ENCODE measurements at places on chromosomes 11 and 22.
A peak's percentile ranks its signal among the peaks of the same experiment; 100 is the strongest.

- DNase-seq, result no peak
These were observed 89.1 kb downstream of the RPS6KA4 start for GRCh38 chr11:64447831-64448598.

GRCh38 chr11:111308140-111308539 is 9.8 kb downstream of the POU2AF3 start:
- DNase-seq, result no peak

DNA sequence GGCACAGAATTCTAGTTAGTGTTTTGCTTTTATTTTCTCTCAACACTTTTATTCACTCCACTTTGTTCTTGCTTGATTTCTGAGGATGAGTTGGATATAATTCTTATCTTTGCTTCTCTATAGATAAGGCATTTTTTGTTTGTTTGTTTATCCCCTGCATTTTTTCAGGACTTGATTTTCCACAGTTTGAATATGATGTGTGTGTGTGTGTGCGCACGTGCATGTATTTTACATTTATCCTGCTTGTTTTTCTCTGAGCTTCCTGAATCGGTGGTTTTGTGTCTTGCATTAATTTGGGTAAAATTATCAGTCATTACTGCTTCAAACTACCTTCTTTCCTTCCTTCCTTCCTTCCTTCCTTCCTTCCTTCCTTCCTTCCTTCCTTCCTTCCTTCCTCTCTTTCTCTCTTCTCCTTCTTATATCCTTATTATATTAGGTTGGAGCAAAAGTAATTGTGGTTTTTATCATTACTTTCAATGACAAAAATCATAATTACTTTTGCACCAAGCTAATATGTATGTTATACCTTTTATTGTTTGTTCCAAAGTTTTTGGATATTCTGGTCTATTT is 679.9 kb upstream of the RAG2 start:
- DNase-seq, result no peak

- DNase-seq, result no peak
These were observed 4.8 kb upstream of the FBXO7 start for GRCh38 chr22:32469799-32470212.

- no peak for DNase-seq
These were observed 160.5 kb upstream of the GRK3 start for GRCh38 chr22:25403811-25404471.

- DNase-seq, result no peak
These were observed 1.0 kb downstream of the POLA2 start for GRCh38 chr11:65262776-65263175.

DNA sequence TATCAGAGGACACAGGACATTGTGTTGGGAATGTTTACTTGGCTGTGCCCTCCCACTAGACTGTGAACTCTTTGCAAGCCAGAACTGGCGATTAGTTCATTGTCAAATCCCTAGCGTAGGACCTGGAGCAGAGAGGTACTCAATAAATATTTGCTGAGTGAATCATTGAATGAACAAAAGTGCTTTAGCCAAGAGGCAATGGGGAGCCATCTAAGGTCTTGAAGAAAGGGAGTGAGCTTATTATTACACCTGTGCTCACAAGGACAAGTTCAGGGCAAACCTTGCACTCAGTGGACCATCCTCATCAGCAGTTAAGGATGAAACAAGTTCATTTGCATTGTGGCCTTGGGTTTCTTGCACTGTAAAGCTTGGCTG is 1.1 kb upstream of the RASSF10 start:
- DNase-seq, result no peak

- DNase-seq, result no peak
These were observed 48.8 kb downstream of the PIWIL3 start for GRCh38 chr22:24725736-24726135.

GRCh38 chr11:77497368-77497767 is 23.5 kb upstream of the PAK1 start:
- no peak for DNase-seq

DNA sequence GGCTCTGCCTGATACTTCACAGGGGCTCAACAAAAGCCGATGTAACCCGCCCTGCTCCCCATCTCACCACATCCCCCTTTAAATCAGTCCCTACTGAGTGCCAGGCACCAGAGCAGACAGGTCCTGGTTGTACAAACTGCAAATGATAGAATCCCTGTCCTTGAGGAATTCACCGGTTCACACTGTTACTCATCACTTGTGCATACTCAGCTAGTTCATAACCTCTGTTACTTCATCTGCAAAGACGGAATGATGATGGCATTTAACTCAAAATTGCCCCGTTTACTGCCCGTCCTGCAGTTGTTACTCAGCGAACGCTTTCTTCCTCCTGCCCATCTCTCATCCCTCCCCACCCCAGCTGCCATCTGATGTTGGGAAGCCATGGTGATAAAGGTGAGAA is 384.7 kb downstream of the OPCML start:
- no peak for DNase-seq

GRCh38 chr11:26860091-26860780 is 133.7 kb upstream of the FIBIN start:
- no peak for DNase-seq

DNA sequence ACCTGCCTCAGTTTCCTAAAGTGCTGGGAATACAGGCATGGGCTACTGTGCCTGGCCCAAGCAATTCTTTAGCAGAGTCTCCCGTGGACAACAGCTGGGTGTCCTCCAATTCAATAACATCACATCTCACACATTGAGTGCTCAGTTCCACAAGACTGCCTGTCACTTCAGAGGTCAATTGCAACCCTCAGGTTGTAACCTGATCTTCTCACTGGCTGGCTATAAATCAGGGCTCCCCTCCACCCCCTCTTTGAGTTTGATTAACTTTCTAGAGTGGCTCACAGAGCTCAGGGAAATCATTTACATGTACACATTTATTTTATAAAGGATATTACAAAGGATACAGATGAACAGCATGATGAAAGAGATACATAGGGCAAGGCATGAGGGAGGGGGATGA is 68.1 kb downstream of the MCHR1 start:
- no peak for DNase-seq

- no peak for DNase-seq
These were observed 6.3 kb downstream of the DAGLA start for GRCh38 chr11:61686469-61686868.

DNA sequence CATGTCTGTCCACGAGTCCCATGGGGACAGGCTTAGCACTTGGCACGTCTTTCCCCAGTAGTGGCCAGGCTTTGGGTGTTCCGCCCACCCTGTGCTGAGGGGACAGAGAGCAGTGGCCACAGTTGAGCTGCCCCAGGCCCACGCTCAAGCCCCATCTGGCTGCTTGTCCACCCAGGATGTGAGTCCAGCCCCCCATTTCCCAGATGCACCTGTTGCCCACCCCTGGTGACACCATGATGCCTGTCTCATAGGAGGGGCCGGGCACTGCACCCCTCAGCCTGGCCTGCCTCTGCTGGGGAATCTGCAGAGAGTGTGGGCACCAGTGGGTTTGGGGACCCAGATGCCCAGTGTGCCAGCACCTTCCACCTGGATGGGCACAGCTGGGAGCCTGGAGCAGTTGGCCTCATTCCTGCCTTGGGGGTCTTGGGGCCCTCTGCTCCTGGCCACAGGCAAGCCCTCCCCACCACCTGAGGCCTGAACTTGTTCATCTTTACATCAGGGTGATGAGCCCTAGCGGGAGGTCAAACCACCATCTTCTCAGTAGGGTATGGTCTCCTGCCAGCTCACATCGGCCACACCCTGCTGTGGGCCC is 5.7 kb downstream of the SIGIRR start:
- DNase-seq, result no peak

DNA sequence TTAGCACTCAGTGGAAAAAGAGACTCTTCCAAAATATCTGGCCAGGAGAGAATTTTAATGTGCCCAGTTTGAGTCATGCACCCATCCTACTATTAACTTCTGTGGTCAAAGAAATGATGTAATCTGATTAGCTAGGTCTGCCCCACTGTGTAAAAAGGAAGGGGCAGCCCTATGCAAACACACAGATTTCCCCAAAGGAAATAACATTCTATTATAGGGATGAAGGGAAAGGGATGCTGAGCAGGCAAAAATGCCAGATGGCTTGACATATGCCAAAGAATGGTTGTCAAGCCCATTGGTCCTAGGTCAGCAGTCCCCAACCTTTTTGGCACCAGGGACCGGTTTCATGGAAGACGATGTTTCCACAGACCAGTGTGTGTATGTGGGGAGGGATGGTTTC is 43.3 kb upstream of the PAK1 start:
- no peak for DNase-seq

GRCh38 chr22:41516462-41516861 is 27.8 kb downstream of the POLR3H start:
- DNase-seq, result no peak

GRCh38 chr22:50676661-50677492 is 4.3 kb downstream of the SHANK3 start:
- DNase-seq, result no peak

- DNase-seq, result no peak
These were observed 16.5 kb downstream of the PARVG start for GRCh38 chr22:44197271-44197670.

DNA sequence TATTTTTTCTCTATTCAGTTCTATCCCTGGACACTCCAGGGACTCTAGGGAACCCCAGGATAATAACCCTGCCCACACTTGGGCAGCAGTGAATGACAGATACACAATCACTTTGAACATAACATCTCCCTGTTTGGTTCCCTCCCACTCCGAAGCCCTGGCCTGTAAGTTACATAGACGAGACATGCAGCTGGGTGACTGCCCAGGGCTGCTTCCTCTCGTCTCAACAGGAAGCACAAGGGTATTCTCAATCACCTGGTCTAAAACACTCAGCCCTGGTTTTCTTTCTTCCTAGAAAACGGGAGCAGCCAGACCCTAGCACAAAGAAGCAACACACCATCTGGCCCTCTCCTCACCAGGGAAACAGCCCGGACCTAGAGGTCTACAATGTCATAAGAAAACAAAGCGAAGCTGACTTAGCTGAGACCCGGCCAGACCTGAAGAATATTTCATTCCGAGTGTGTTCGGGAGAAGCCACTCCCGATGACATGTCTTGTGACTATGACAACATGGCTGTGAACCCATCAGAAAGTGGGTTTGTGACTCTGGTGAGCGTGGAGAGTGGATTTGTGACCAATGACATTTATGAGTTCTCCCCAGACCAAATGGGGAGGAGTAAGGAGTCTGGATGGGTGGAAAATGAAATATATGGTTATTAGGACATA is 19.4 kb downstream of the LAYN start:
- no peak for DNase-seq

- DNase-seq, result peak; percentile 33
These were observed 71.5 kb upstream of the VSTM5 start for GRCh38 chr11:93921695-93922468.

DNA sequence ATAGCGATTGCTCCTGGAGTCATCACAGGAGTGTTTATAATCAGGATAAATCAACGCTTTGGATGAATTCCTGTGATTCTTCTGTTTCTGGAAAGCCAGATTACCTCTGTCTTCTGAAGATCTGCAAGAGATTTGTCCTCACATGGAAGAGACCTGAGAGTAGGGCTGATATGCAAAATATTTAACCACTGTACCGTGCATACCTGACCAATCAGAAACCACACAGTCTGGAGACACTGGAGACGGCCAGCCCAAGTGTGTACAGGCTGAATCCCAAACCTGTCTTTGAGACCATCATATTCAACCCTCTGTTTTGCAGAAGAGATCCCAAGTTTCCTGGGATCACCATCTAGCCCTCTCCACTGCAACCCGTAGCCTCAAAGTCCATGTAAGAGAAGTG is 50.4 kb upstream of the WT1 start:
- no peak for DNase-seq

GRCh38 chr11:123145661-123146060 is 49.4 kb downstream of the CLMP start:
- no peak for DNase-seq

GRCh38 chr11:112421879-112422278 is 161.2 kb upstream of the PLET1 start:
- no peak for DNase-seq

DNA sequence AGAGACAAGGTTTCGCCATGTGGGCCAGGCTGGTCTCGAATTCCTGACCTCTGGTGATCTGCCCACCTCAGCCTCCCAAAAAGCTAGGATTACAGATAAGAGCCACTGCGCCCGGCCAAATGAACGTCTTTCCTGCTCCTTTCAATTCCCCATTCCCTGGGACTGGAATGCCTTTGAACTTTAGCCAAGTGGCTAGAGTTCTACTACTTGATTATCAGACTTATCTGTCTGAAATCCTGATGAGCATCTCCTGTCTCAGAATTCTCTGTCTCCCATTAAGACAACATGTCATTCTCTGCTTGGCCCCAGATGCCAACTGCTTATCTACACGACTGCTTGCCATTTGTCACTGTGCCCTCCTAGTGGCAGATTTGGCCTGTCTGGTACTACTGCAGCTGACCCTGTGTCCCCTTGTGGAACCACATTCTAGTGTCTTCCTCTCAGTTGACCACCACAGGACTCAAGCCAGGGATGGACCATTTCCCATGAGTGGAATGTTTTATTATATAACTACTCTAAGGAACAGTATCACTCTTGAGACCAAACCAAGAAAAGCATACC is 33.1 kb upstream of the IPO7 start:
- DNase-seq, result no peak

- DNase-seq, result no peak
These were observed 12.7 kb downstream of the CSNK1E start for GRCh38 chr22:38304526-38304925.

DNA sequence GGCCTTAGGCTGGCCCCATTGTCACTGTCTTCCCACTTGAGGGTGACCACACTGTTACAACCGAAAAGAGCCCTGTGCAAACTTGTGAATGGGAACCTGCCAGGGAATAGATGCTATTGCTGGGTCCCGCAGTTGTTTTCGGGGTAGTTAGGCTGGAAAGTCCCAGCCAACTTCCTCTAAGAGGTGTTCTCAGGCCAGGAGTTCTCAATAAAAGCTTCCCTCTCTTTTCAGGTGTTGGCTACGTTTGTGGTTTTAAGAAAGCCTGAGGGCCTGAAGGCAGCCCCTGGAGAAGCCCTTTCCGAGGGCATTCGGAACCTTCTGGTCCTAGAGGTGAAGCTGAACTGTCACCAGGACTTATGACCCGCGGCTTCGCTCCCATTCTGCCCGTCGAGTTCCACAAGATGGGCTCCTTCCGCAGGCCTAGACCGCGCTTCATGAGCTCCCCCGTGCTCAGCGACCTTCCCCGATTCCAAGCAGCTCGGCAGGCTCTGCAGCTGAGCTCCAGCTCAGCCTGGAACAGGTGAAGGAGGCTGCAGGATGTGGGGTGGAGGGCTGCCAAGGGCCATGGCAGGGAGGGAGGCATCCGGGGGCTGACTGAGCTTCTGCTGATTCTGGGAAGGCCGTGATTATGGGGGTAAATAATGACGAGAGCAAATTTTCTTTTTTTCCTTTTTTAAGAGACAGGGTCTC is 104.8 kb downstream of the PRR5L start:
- DNase-seq, result no peak
